ENCODE measurements at places on chromosomes 13 and 19.
A peak's percentile ranks its signal among the peaks of the same experiment; 100 is the strongest.

DNA sequence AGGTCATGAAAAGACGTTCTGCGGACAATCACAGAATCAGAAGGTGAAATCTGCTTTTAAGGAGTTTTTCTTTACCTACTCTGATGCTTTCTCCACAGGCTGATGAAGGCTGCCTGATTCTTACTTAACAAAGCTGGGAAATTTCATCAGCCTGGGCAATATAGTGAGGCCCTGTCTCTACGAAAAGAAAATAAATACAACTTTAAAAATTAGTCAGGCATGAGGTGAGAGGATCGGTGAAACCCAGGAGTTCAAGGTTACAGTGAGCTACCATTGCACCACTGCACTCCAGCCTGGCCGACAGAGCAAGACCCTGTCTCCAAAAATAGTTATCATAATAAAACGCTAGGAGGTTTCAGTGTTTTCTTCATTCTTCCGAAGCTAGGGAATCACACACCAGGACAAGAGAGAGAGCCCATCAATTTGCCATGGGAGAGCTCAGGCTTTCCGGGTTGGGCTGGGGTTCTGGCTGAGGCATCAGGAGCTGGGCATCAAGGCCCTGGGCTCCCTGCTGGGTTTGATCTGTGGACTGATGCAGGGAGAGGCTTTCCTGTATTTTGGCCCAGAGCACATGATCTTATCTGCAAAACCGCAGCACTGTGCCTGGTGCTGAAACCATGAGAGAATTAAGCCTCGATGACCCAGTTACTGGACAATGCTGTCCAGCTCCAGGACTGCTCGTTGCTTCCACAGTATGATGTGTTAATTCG is 25.1 kb upstream of the CEBPG start:
- DNase-seq = no peak

DNA sequence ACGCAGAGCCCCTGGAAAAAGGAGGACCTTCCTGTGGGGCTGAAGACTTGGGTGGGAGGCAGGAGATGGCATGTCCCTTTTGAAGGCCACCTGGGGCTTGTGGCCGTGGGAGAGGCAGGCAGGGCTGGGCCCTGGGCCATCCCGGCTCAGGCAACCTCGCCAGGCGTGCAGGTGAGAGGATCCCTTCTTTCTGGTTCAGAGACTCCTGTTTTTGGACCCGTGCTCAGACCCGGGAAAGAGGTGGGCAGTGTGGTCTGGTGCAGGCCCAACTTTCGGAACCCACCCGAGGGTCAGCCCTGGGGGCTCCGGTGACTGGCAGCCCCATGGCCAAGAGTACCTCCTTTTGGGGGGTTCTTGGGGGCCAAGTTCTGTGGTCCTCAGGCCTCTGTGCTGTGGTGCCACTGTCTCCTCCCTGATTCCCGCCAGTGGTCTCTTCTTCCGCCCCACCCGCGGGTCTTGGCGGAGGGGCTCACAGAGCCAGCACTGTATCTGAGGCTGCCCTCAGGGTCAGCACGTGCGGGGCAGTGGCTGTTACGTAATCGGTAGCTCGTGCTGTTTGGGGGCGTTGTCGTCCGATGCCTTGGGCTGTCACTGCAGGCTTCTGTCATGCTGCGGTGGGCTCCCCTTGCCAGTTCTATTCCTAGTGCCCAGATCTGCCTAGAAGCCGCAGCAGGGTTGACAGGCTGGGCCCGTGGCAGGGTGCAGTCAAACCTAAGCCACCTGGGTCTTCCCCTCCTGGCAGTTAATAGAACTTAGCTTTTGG is 42.7 kb downstream of the KDM4B start:
- no peak for DNase-seq

- DNase-seq = peak; percentile 36
Observed at GRCh38 chr19:11130824-11131455, 24.6 kb downstream of the SPC24 start.

DNA sequence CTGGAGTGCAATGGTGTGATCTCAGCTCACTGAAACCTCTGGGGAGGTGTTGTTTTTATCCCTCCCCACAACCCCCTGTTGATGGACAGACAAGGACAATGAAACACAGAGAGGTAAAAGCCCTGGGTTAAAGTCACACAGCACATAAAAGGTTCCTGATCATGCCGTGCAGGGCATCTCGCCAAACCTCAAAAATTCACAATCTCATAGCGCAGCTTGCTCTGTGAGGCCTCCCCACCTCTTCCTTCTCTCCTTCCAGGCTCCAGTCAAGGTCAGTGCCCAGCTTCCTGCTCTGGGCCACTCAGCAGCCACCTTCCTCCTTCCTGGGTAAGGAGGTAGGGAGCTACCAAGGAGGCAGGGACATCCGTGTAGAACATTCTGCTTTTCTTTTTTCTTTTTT is 2.3 kb downstream of the FUT2 start:
- no peak for DNase-seq

DNA sequence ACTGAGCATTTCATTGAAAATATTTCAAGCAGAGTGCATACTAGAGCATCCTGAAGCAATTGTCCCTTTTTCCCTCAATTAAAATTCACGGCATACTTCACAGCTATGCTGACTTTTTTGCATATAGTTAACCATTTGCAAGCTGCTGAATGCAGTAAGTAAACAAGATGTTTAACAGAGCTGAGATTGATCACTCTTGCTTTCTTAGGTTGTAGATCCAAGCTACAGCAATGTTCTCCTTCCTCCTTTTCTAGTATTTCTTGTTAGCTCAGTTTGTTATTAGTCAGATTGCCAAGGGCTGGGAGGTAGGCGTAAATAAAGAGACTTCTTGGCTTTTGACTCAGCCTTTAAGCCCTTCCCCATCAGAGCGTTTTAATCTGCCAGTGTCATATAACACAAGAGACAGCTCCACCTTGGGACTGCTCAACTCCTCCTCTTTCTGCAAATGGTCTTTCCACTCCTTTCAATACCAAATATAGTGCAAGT is at the start of gene SLITRK6:
SLITRK6 (minus strand) TSS at position 323 of the 486 bp plus-strand sequence. CDS start 2,911 bp downstream, outside the sequence.
- no peak for DNase-seq

DNA sequence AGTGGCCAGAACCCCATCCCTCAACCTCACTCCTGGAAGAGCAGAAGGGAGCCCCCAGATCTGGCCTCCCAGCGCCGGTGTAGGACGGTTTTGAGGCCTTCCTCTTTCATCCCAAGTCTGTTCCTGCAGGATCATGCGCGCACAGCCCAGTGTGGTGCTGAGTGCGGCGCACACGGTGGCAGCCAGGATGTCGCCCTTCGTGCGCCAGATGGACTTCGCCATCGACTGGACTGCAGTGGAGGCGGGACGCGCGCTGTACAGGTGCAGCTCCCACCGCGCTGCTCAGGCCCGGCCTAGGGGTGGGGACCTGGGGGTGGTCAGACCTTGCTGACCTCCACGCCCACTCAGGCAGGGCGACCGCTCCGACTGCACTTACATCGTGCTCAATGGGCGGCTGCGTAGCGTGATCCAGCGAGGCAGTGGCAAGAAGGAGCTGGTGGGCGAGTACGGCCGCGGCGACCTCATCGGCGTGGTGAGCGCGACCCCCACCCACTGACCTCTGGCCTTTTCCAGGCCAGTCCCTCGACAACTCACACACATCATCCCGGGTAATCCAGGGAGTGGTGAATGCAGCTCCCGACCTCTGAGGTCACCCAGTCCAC is 14.8 kb downstream of the PNPLA6 start:
- no peak for DNase-seq

DNA sequence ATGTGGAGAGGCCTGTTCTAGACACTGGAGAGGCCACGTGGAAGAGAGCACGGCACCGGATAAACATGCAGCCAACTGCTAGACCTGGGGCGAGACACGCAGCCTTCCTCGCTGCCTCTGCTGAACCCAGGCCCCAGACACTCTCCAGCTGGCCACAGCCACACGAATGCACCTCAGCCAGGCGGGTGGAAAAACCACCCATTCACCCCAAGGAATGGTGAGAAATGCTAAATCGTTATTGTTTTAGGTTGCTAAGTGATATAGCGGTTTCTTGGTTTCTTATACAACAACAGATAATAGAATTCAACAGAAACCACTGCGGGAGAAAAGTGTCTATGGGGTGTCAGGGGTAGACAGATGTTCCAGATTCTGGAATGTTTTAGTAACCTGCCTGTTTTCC is 52.5 kb downstream of the STK24 start:
- no peak for DNase-seq

DNA sequence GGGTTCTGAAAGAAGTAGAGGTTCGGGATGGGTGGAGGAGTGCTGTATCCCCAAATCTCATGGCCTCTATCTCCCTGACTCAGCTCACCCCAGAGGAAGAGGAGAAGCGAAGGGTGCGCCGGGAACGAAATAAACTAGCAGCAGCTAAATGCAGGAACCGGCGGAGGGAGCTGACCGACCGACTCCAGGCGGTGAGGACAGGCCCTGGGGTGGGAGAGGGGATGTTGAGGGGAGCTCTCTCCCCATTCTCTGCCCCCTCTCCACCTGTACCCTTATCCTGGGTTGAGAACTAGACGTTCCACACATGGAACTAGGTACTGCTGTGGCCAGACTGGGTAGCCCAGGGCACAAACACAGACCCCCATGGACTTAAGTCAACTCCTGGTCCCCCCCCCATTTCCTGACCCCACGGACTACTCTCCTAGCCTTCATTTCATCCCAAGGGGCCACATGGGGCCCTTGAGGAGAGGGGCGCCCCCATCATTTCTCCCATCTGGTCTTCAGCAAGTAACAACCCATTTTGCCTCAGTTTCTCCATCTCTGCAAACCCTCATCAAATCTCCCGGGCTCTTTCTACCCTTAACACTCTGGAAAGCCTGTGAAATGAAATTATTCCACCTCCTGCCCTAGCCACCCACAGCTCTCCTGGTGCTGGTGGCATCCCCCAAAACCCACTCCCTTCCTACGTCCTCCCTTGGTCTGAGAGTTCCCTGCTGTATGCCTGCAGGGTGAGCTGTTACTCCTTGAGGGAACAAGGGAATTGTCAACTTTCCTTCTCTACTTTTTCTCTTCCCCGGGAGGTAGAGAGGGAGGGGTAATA is 3.5 kb downstream of the FOSB start:
- no peak for DNase-seq

DNA sequence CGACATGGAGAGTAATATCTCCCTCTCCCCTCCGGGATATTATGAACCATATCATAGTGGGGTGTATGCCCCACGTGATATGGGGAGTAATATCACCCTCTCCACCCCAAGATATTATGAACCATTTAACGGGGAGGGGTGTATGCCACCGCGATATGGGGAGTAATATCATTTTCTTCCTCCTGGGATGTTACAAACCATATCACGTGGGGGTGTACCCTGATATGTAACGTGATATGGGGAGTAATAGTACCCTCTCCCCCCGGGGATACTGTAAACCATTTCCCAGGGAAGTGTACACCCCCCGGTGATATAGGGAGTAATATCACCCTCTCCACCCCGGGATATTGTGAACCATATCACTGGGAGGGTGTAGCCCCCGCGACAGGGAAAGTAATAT is 62.1 kb downstream of the ERICH4 start:
- no peak for DNase-seq

GRCh38 chr13:98540476-98540875 is 36.4 kb downstream of the STK24 start:
- no peak for DNase-seq

DNA sequence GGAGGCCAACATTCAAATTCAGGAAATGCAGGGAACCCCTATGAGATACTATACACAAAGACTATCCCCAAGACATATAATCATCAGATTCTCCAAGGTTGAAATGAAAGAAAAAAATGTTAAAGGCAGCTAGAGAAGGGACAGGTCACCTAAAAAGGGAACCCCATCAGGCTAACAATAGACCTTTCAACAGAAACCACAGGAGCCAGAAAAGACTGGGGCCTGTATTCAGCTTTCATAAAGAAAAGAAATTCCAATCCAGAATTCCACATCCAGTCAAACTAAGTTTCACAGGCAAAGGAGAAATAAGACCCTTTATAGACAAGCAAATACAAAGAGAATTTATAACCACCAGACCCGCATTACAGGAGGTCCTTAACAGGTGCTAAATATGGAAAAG is 1703.6 kb upstream of the PRR20A start:
- no peak for DNase-seq

GRCh38 chr19:45164577-45165335 is 4.0 kb upstream of the NKPD1 start:
- DNase-seq = no peak

DNA sequence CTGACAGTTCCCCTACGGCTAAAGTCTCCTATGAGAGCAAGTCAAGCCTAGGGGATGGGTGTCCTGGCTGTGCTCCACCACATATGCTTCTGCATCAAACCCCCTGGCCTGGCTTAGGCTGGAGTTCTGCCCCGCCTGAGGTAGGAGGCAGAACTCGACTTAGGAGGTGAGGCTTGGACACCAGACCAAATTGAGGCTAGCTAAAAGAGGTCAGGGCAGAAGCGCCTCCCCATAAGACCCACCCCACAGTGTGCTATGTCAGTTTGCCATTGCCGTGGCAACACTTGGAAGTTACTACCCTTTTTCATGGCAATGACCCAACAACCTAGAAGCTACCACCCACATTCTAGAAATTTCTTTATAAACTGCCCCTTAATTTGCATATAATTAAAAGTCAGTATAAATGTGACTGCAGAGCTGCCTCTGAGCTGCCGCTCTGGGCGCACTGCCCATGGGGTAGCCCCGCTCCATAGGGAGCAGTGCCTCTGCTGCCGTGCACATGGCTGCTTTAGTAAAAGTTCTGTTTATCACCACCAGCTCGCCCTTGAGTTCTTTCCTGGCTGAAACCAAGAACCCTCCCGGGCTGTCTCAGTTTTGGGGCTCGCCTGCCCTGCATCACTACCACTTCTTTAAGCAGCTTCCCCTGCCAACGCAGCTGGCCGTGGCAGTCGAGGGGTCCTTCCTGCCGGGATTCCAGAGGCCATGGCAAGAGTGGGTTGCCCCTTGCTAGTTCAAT is 20.2 kb downstream of the AP1M1 start:
- DNase-seq = no peak

DNA sequence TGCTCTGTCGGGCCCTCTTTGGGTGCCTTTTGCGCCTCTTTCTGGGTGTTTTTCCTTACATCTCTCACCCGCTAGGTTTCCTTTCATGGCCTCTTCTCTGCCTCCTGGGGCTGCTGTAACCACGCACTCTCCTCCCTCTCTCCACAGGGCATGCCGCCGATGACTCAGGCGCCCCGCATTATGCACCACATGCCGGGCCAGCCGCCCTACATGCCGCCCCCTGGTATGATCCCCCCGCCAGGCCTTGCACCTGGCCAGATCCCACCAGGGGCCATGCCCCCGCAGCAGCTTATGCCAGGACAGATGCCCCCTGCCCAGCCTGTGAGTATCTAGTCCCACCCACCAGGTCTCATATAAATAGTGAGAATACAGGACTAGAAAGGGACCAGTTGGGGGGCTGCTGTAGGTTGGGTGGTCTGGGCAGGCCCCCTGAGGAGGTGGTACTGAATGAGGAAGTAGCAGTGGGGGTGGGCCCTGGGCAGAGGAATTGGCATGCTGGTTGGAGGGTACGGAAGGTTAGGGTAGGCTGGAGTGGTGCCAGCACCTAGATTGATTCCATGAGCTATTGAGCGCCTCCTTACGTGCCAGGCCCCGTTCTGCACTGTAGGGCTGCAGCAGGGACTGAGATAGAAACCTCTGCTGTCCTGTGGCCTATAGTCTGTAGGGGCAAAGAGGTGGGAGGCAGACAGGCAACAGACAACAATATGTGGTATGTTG is 11.9 kb downstream of the SNRPA start:
- no peak for DNase-seq

DNA sequence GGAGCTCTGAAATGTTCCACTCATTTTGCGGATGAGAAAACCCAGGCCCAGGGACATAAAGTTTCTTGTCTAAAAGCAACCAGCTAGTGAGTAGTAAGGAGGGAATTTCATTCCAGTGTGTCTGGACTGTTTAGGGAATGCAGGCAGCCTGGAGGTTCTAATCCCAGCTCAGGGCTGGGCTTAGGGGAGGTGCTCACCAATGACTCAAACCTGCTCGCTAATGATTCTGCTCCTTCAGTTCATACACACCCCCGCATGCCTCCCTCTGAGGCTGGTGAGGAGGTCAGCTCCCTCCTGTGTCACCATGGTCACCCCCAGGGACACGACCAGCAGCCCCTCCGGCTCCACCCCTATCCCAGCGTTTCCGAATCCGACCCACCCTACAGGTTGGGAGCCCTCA is 34.6 kb downstream of the CYP4F2 start:
- DNase-seq = no peak
